Bronchial epithelial cell (primary cell): ENCODE measurements at places on chromosomes 7 and 10. TPM values are rescaled to one million over a fixed set of nuclear protein-coding genes. Genes with fewer than 3 reads are reported as not detected.

Gene CPXM2
- under 0.01 and 0.26 TPM in 2 replicates for total RNA-seq

Gene ATXN7L1
- total RNA-seq, result 2.4 and 4.2 TPM in 2 replicates

Gene SPRN
- not detected in 2 replicates for total RNA-seq

Gene WNT2
- total RNA-seq, result under 0.01 TPM in 1 of 2 replicates, not detected in the other

Gene PLCE1
- total RNA-seq, result 0.26 and 1.0 TPM in 2 replicates

DNA sequence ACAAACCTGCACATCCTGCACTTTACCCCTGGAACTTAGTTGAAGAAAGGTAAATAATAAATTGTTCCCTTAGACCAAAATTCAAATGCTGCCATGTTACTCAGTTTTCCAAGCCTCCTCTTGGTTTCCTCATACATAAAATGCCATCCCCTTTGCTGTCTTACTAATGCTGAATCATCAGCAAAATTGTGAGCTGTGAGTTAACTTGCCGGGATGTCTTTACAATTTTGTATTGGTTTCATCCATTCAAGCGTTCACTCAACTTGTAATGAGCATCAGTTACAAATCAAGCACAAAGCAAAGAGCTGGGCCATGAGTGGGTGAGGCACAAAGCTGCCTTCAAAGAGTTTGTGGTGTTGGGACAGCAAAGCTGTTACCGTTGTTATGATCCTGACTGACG is 395.8 kb upstream of the ZMIZ1 start:
- DNase-seq, result peak; percentile 62

DNA sequence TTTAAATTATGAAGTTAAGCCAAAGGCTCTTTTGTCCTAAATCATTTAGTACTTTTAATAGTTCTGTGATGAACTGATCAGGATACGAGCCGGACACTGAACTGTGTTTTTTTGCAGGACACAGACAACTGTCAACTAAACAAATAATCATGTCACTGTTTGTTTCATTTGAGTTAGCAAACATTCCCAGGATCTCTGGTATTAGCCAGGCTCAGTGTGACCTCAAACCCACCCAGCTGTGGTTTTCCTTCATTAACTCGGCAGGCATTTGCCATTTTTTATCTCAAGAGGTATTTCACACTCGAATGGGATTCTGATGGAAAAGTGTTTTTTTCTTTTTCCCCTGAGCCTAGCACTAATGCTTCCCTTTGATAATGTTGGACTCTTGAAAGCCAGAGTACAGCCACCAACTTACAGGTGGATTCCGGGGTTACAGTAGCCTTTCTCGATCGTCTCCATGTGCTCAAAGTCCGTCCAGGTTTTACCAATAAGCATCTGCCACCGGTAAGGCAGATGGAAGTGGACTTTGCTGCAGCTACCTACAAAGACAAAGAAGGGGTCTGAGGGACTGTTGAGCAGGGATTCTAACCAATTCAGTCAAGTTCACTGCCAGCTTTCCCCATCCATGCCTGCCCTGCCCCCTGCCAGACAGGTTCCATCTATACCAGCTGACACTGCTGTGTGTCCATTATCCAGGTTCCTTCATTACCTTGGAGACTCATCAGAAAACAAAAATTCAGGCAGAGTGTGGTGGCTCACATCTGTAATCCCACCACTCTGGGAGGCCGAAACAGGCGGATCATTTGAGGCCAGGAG is 33.4 kb downstream of the ZC3HAV1 start:
- DNase-seq, result no peak

GRCh38 chr10:76119515-76119914 is 688.1 kb downstream of the LRMDA start:
- DNase-seq, result peak; percentile 23

GRCh38 chr7:16695621-16696237 is 49.7 kb downstream of the BZW2 start:
- DNase-seq, result peak; percentile 74

GRCh38 chr10:131059881-131060280 is 251.6 kb downstream of the TCERG1L start:
- DNase-seq, result no peak

- no peak for DNase-seq
Measured at GRCh38 chr7:103469095-103469948, 23.3 kb upstream of the SLC26A5 start.

DNA sequence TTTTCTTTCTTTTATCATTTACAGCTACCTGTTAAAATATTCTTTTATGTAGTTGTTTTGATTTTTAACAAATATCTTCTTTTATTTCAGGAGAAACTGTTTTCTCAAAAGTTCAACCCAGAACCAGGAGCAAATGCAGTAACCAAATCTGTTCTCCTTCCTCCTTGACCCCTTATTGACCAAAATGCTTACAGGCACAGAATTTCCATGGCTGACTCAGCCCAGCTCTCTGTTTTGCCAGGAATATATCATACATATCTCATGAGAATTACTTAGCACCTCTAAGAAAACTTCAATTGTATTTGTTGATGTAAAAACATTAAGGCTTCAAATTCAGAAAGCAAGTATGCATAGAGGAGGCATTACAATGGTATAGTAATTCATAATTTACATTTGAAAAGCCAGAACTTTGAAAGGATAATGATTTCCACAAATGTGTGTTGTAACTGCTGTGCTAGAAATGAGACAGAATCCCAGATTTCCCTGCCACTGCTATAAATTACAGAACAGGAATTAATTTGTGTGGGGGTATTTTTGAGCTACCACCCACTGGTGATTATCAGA is 2.2 kb downstream of the GSAP start:
- peak; percentile 67 for DNase-seq

- peak; percentile 58 for DNase-seq
Measured at GRCh38 chr10:21518149-21518640, 7.3 kb downstream of the SKIDA1 start.

- DNase-seq, result peak; percentile 44
Measured at GRCh38 chr10:35040760-35041501, 49.2 kb downstream of the CUL2 start.

DNA sequence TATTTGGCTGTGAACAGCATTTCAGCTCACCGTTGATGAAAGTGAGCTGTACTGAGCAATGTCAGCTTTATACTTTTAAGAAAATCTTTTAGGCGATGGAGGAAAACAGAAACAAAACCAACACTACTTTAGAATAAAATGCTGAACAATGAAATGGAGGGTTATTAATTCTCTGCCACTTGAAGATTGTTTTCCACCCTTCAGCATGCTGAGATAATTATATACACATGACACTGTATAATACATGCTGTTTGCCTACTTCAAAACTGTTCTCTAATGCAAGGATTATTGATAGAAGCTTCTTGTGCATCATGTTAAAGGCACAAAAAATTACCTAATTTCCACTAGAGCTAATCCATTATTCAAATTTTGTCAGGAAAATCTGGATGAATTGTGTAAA is 66.8 kb downstream of the CACNA2D1 start:
- no peak for DNase-seq

GRCh38 chr7:127968547-127968946 is 62.7 kb downstream of the LRRC4 start:
- DNase-seq, result no peak

GRCh38 chr10:72277996-72278667 is 4.4 kb downstream of the DDIT4 start:
- DNase-seq, result no peak

GRCh38 chr7:20474249-20474648 is 141.2 kb upstream of the ABCB5 start:
- DNase-seq, result no peak

GRCh38 chr7:46586406-46586805 is 665.3 kb upstream of the IGFBP3 start:
- no peak for DNase-seq

GRCh38 chr7:794207-794606 is 38.1 kb upstream of the SUN1 start:
- DNase-seq, result no peak

GRCh38 chr10:129602938-129603535 is 136.0 kb downstream of the MGMT start:
- DNase-seq, result no peak

GRCh38 chr7:67393903-67394302 is 397.3 kb downstream of the TYW1 start:
- no peak for DNase-seq

DNA sequence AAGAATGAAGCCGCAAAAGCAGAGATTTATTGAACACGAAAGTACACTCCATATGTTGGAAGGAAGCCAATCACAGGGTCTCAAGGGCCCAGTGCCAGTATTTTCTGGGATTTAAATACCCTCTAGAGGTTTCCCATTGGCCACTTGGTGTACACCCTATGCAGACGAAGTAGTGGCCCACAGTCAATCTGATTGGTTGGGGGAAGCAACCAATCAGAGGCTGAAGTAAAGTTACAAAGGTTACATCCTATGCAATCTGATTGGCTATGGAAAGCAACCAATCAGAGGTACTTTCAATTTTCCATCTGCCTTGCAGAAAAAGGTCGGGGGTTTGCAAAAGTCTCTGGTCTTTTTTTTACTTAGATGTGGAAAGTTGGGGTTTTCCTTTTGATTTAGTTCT is 481.3 kb upstream of the NRP1 start:
- no peak for DNase-seq
